ENCODE measurements at places on chromosomes 13 and 19. TPM values are rescaled to one million over a fixed set of nuclear protein-coding genes. Genes with fewer than 3 reads are reported as not detected.

GRCh38 chr19:35228177-35228930 lies at the start of gene FAM187B:
Gene FAM187B, minus strand, starts transcription at chr19:35228739. Its CDS starts 59 bp downstream, at chr19:35228680.
- H3K4me3 ChIP-seq = no peak within 1 kb of the TSS
- no peaks in the 10 kb centered on the region for H3K36me3 ChIP-seq
- no peak for DNase-seq
- peaks cover 4% of the 10 kb centered on the region for H3K4me1 ChIP-seq

Gene RUBCNL
- 2.1 TPM for total RNA-seq

Gene PRR19
- total RNA-seq = not detected

DNA sequence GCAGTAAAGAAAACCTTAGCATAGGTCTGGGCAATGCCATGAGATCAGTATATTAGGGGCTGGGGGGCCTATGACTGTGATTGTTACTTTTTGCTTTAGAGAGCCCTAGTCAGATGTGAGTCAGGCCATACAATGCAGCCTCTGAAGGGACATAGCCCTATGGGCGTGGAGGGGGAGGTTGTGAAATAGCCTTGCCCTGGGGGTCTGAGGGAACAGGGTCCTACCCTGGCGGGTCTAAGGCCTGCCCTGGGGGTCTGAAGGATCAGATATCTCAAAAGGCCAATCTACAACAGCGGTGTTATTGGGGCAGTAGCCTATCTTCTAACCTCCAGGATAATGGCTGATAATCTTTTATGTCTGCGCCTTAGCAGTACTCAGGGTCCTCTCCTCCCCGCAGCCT lies 13.8 kb upstream of the SLC1A5 start:
- H3K4me3 ChIP-seq = no peak overlapping the region
- H3K4me1 ChIP-seq = no peaks in the 10 kb centered on the region
- H3K36me3 ChIP-seq = no peaks in the 10 kb centered on the region
- no peak for DNase-seq
- no peaks in the 10 kb centered on the region for H3K27me3 ChIP-seq
- H3K27ac ChIP-seq = no peak overlapping the region

- H3K4me3 ChIP-seq = no peak overlapping the region
- no peak overlapping the region for H3K27ac ChIP-seq
- no peaks in the 10 kb centered on the region for H3K27me3 ChIP-seq
- H3K4me1 ChIP-seq = no peaks in the 10 kb centered on the region
Observed at GRCh38 chr13:31848621-31849020, 109.3 kb downstream of the RXFP2 start.

Gene LILRA5
- total RNA-seq = not detected

GRCh38 chr13:87820241-87820640 lies 149.1 kb downstream of the SLITRK5 start:
- no peak for DNase-seq
- H3K27ac ChIP-seq = no peak overlapping the region
- H3K27me3 ChIP-seq = no peaks in the 10 kb centered on the region
- no peaks in the 10 kb centered on the region for H3K36me3 ChIP-seq
- no peak overlapping the region for H3K4me3 ChIP-seq

GRCh38 chr19:35491836-35492360 lies 1.6 kb upstream of the KRTDAP start:
- H3K36me3 ChIP-seq = no peaks in the 10 kb centered on the region
- H3K27ac ChIP-seq = no peak overlapping the region
- H3K27me3 ChIP-seq = peaks cover 35% of the 10 kb centered on the region
- DNase-seq = no peak
- H3K4me3 ChIP-seq = no peak overlapping the region
- no peaks in the 10 kb centered on the region for H3K4me1 ChIP-seq

Gene RXFP2
- total RNA-seq = not detected

Gene PGLYRP2
- not detected for total RNA-seq

- peak; percentile 29 for DNase-seq
- H3K36me3 ChIP-seq = no peaks in the 10 kb centered on the region
- no peaks in the 10 kb centered on the region for H3K27me3 ChIP-seq
- H3K4me1 ChIP-seq = no peaks in the 10 kb centered on the region
- H3K4me3 ChIP-seq = no peak overlapping the region
Observed at GRCh38 chr13:97574926-97575325, 141.0 kb downstream of the RAP2A start.

Gene RABAC1
- 294 TPM for total RNA-seq

Gene COL5A3
- total RNA-seq = 22.8 TPM

Gene SHC2
- total RNA-seq = not detected

Gene LGALS4
- total RNA-seq = not detected

DNA sequence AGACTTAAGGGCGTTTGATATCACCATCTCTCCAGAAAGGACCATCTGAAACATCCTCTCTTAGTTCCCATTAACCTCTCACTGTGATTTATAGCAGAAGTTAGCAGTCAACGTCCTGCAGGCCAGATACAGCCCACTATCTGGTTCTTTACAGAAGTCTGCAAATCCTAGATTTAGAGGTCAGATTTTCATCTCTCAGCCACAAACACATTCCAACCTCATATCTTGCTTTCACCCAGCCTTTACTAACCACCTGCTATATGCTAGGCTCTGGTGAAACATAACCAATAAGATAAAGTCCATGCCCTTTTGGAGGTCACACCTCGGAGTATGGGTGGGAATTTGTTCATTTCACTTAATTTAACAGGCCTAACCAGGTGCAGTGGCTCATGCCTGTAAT lies 76.8 kb upstream of the CACNA1A start:
- H3K4me1 ChIP-seq = no peaks in the 10 kb centered on the region
- no peaks in the 10 kb centered on the region for H3K36me3 ChIP-seq
- DNase-seq = no peak

Gene CGB2
- total RNA-seq = not detected

Gene EDNRB
- not detected for total RNA-seq

Gene F7
- total RNA-seq = not detected

DNA sequence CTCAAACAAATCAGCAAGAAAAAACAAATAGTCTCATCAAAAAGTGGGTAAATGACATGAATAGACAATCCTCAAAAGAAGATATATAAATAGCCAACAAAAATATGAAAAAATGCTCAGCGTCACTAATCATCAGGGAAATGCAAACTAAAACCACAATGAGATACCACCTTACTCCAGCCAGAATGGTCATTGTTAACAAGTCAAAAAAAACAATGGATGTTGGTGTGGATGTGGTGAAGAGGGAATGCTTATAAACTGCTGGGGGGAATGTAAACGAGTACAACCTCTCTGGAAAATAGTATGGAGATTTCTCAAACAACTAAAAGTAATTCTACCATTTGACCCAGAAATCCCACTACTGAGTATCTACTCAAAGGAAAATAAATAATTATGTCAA lies 239.2 kb upstream of the RFC3 start:
- H3K4me1 ChIP-seq = no peaks in the 10 kb centered on the region
- no peak overlapping the region for H3K4me3 ChIP-seq
- no peaks in the 10 kb centered on the region for H3K27me3 ChIP-seq

Gene OLFM2
- total RNA-seq = 26.2 TPM

DNA sequence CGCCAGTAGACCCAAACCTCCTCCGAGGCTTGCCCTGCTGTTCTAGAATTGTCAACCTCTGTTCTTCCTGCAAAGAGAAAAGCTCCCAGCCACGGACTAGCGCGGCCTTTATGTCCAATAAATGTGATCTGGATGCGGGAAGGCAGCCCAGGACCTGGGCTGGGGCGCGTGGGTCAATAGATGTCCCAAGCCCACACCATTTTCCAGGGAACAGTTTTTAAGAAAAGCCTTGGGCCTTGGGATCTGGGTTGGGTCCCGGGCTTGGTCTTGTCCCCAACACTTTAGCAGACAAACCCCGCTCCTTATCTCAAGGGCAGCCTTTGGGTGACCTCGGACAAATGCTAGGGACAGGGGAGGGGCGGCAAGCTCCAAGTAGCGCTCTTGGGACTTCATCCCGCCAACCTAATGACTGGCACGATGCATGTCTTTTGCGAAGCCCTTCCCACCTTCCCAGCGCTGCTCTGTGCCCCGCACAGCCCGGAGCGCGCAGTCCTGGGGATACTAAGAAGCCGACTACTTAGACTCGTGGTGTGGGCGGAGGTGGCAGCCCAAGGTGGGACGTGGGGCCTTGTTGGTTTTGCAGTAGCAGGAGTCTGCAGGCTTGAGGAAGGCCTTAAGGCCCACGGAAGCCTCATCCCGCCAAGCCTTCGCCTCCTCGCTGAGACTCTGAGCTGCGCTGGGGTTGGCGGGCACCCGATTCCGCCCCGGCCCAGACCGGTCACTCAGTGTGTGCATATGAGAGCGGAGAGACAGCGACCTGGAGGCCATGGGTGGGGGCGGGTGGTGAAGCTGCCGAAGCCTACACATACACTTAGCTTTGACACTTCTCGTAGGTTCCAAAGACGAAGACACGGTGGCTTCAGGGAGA lies 10.8 kb downstream of the SOX21 start:
- no peak overlapping the region for H3K27ac ChIP-seq
- no peaks in the 10 kb centered on the region for H3K4me1 ChIP-seq

Gene MLNR
- total RNA-seq = not detected

DNA sequence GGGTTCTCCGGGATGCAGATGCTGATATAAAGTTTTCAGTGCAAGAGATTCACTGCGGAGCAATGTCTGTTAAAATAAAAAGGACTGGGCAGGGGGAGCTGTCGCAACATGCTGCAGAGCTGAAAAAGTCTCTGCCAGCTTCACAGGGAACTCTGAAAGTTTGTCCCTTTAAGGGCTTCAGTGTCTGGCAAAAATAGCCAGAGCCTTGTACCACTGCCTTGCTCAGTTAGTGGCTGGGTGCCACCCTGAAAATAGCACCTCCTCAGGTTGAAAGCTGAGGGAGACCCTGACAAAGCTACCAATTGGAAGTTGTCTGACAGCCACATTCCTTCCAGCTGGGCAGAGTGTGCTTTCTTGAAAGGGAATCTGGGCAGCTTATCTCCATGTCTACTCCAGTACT lies 3.0 kb upstream of the NDFIP2 start:
- no peaks in the 10 kb centered on the region for H3K36me3 ChIP-seq
- no peak overlapping the region for H3K27ac ChIP-seq
- peak; percentile 7 for DNase-seq
- peaks cover 7% of the 10 kb centered on the region for H3K4me1 ChIP-seq
- H3K27me3 ChIP-seq = no peaks in the 10 kb centered on the region
- no peak overlapping the region for H3K4me3 ChIP-seq

Gene BRME1
- total RNA-seq = 0.11 TPM

All from GM23248 (cell line).